ENCODE measurements at places on chromosomes 7 and 10. TPM values are rescaled to one million over a fixed set of nuclear protein-coding genes. Genes with fewer than 3 reads are reported as not detected.

Gene SPDYE8
- total RNA-seq: not detected

- DNase-seq: no peak
Observed at GRCh38 chr10:33453081-33454025, 118.9 kb upstream of the NRP1 start.

GRCh38 chr10:92242910-92243671, 47.8 kb downstream of the CPEB3 start:
- DNase-seq: no peak

- peak; percentile 62 for DNase-seq
Observed at GRCh38 chr7:100914879-100915447, 19.3 kb upstream of the ACHE start.

- DNase-seq: no peak
Observed at GRCh38 chr10:69631566-69631965, 1.5 kb downstream of the FAM241B start.

GRCh38 chr7:10767771-10768170, 205.9 kb upstream of the PHF14 start:
- no peak for DNase-seq

Gene C10orf67
- total RNA-seq: not detected

Gene ZNF32
- total RNA-seq: 30.2 TPM

Gene ZPBP
- not detected for total RNA-seq

Gene LRRD1
- total RNA-seq: 0.19 TPM

Gene MRPL43
- total RNA-seq: 53.9 TPM

DNA sequence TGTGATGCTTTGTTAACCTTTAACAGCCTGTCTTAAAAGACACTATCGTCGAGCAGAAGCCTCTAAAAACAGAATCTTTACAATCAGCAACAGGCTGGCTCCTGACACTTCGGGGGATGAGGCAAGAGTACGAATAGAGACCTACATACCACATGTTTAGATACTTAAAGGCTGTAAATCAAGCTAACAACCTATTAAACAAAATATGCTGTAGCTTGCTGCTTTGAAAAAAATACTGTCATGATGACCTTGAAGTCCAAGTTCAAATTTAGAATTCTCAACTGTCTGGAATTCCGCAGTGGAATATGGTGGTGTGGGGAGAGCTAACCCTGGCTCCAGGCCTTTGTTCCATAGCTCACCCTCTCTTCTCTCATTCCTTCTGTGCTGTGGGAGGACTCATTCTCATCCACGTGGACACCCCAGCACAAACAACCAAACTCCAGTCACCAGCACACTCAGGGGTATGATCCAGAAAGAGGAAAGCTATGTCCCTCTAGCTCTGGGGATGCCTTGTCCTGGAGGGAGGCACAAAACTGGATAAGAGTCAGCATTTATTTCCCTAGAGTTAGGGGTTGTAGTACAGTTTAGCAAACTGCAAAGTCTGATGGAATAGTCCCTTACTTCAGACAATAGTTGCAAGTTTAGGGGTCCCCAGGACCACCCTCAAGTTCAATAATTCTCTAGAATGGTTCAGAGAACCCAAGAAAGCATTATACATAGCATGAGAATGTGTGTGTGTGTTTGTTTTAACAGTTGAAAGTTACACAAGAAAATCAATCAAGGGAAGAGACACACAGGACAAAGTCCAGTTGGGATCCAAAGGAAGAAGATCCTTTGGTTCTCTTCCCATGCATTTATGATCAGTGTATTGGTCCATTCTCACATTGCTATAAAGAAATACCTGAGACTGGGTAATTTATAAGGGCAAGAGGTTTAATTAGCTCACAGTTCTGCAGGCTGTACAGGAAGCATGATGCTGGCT, 196.1 kb upstream of the SVIL start:
- no peak for DNase-seq

Gene GOLGA7B
- total RNA-seq: 0.19 TPM

GRCh38 chr7:22651036-22651435, 76.0 kb upstream of the IL6 start:
- no peak for DNase-seq

Gene PLPP4
- total RNA-seq: not detected

Measured in posterior vena cava (tissue), 2 donors.